ENCODE measurements at places on chromosomes 11 and 22. TPM values are rescaled to one million over a fixed set of nuclear protein-coding genes. Genes with fewer than 3 reads are reported as not detected.

- DNase-seq = no peak
These were observed 617 bp upstream of the ARHGAP20 start for GRCh38 chr11:110712659-110713448.

DNA sequence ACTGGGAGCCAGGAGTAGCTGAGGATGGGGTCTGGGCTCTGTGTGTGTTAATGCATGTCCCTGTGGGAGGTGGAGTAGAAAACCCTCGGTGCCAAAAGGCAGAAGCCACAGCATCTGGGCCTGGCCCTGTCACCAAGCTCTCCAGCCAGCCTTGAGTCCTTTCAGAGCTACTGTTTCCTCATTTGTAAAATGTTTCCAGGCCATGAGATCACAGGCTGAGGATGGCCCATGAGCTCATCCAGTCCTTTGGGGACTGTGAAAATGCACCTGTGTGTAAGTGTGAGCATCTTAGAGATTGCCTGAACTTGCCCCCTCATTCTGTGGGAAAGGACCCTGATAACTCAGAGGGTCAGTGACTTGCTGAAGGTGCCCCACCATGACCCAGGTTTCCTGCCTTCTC, 9.1 kb downstream of the ANKK1 start:
- DNase-seq = no peak

DNA sequence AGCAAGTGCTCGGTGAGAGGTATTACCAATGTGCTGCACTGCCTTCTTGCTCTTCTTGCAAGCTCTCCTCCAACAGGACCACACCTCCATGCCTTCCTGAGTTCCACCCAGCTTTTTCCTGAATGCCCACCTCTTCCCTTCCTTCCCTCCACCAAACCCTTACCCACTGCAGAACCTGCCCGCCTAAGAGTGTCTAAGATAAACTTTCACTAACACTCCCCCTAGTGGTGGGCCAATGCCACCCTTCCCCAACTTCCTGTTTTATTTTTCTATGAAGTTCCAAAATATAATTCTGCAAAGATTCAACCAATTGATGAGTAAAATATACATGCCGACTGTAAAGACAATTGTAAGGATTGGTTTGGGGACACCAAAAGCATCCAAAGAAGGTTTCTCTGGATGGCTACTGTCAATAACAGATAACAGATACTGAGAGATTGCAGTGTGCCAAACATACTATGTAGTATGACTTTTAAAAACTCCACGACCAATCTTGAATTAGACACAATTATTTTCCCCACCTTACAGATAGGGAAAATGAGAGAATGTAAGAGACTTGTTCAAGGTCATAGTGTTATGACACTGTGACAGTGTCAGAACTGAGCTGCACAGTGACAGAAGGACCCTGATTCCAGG, 38.6 kb upstream of the BMAL1 start:
- DNase-seq = peak; percentile 59

GRCh38 chr22:46509416-46510089, 27.9 kb downstream of the CELSR1 start:
- DNase-seq = no peak

- no peak for DNase-seq
These were observed 15.6 kb upstream of the UCP3 start for GRCh38 chr11:74024261-74025029.

- no peak for DNase-seq
These were observed 15.8 kb upstream of the SYN3 start for GRCh38 chr22:33073989-33074418.

DNA sequence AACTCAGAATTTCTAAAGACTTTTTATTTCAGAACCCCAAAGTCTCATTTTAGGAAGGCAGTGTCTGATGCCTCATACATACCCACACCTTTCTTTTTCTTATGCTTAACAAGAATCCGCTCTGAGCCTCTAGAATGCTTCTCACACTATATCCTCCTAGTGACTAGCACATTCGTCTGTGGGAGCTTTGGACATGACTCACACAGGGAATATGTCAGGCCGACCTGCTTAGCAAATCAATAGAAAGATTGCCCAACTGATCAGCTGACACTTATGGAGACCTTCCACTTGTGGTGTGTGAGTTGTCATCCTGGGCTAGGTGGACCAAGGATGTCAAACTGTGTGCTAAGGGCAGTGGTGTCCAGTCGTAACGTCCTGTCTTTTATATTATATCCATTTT, 129.9 kb upstream of the TTC12 start:
- DNase-seq = no peak

DNA sequence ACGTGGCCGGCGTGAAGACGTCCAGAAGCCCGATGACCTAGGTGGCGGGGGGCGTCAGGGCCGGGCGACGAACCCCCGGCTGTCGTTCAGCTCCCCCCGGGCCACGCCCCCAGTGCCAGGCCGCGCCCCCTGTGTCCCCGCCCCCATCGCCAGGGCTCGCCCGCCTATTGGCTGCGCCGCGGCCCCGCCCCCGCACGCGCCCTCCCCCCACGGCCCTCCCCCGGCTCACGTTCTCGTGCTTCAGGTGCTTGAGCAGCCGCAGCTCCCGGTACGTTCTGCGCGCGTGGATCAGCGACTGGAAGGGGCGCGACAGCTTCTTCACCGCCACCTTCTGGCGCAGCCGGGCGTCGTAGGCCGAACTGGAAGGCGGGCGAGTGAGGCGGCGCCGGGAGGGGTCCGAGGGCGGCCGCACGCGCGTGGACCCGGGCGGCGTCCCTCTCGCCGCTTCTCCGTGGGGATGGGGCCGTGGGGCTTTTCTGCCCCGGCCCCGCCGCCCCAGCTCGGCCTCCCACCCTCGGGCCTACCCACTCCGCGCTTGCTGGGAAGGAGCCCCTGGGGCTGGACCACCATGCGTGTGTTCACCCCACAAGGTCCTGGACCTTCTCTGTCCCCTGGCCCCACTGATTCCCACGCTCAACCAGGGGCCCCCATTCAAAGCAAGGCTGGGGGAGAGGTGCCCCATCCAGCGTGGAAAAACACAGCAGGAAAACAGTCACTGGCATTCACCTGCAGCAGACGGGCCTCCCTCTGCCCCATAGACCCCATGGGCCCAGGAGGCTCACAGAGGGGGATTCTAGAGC, 2.4 kb downstream of the MAPK11 start:
- DNase-seq = no peak

- DNase-seq = no peak
These were observed 407.3 kb downstream of the TBC1D22A start for GRCh38 chr22:47169801-47170140.

DNA sequence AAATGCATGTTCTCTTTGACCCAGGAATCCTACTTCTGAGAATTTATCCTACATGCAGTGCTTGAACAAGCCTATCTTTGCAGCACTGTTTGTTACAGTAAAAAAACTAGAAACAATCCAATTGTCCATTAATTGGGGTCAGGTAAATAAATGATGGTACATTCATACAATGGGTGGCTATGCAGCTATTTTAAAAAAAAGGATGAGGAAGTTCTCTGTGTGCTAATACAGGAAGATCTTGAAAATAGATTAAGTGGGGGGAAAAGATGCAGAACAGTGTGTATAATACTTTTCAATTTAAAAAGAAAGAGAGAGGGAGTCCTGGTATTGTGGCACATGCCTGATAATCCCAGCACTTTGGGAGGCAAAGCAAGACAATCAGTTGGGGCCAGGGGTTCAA, 9.5 kb upstream of the CREB3L1 start:
- no peak for DNase-seq

Gene CHRNA10
- 0.76 TPM for total RNA-seq

Gene TMEM121B
- total RNA-seq = 0.09 TPM

Gene FAM227A
- total RNA-seq = 0.66 TPM

Gene RTN4RL2
- total RNA-seq = 0.42 TPM

Gene DNAJB7
- total RNA-seq = not detected

Gene APOBEC3B
- 6.8 TPM for total RNA-seq

Gene LRRC74B
- total RNA-seq = not detected

Gene TSG101
- 77.7 TPM for total RNA-seq

Gene OTOG
- 0.09 TPM for total RNA-seq

Gene SPON1
- total RNA-seq = 3.6 TPM

Gene E2F8
- total RNA-seq = 5.5 TPM

Gene LDHAL6A
- not detected for total RNA-seq

All from thymus (tissue), 14 donors.